ENCODE measurements at places on chromosomes 6 and 20.

GRCh38 chr20:40738976-40739375 lies 49.9 kb upstream of the MAFB start:
- no peak for DNase-seq

- no peak for DNase-seq
Measured at GRCh38 chr6:107565165-107565723, 75.3 kb downstream of the SOBP start.

DNA sequence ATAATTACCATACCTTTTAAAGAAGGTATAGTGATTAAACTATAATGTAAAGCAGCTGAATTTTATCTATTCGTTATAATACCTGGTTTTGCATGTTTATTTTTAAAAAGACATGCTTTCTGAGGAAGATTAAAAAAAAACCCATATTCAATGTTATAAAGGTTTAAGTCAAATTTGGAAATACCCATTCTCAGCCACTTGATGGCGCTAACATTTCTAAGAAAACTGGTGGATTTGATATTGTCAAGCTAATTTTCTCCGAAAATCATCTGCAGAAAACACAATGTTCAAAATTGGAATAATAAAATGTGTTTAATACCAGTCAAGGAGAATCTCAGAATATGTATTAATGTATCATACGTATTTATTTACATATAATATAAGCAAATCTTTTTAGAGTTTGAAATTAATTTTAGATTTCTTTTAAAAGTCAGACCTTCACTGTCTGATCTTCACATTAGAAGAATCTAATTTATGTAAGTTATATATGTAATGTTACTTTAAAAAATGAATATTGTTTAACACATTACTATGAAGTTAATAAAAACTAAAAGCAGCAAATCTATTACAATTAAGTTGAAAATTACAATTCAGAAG lies 35.0 kb downstream of the SHPRH start:
- DNase-seq: no peak

DNA sequence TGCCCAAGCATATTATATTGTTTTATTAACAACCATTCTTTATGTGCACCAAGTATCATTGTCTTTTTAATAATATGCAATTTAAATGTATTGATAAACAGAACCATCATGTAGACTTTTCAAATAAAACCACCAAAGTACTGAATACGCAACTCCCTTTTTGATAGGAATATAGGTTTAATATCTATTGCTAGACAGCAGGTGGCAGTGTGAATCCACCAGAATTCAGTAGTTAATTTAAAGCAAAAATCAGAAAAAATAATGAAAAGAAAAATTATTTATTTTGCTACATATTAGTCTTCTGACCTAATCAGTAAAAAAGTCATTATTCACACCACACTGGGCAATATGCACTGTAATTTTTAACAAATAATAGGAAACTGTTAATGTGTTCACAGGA lies 143.7 kb downstream of the KLHL32 start:
- no peak for DNase-seq

DNA sequence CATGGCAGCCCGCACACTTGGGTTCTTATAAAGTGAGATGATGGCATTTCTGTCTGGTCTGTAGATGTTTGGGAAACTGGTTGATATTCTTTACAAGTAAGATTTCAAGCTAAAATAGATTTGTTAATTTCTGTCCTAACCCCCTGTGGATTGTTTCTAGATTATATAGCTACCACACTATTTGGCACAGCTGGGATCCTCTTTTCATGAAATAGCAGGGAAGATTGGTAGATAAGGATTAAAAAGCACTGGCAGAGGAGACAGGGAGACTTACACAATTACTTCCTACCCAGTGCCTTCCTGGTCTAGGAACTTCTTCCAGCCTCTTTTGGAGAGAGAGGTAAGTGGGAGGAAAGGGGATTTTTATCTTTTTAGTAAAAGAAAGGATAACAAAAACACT lies 13.2 kb upstream of the ATXN1 start:
- no peak for DNase-seq

Measured in activated T-helper 1 cell treated with anti-CD3 and anti-CD28 coated beads, Interleukin-2, amount 50 U/mL, for 16 hours (primary cell).